Stimulated activated CD8-positive, alpha-beta memory T cell treated with anti-CD3 and anti-CD28 coated beads, Interleukin-12 subunit alpha, Interleukin-12 subunit beta, amount 100 ng/mL, for 4 hours (primary cell): ENCODE measurements at places on chromosomes 4 and X.

DNA sequence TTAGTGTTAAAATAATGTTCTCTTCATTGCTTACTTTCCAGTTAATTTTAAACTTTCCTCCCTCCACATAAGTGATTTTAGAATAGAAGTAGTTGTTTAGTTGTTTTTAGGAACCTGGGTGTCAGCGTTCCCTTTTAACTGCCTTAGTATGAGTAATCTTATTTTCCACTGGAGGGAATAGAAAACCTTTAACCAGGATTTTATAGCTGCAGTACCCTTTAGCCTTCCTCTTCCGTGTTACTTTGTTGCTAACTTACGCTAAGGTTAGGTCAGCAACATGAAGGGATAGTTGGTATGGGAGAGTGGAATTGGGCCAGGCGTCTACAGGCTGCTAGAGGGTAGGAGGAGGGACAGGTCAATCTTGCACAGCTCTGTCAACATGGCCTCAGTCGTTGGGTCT, 31.5 kb downstream of the SMS start:
- DNase-seq, result no peak

- DNase-seq, result no peak
Observed at GRCh38 chr4:168522829-168523489, 26.1 kb downstream of the PALLD start.

DNA sequence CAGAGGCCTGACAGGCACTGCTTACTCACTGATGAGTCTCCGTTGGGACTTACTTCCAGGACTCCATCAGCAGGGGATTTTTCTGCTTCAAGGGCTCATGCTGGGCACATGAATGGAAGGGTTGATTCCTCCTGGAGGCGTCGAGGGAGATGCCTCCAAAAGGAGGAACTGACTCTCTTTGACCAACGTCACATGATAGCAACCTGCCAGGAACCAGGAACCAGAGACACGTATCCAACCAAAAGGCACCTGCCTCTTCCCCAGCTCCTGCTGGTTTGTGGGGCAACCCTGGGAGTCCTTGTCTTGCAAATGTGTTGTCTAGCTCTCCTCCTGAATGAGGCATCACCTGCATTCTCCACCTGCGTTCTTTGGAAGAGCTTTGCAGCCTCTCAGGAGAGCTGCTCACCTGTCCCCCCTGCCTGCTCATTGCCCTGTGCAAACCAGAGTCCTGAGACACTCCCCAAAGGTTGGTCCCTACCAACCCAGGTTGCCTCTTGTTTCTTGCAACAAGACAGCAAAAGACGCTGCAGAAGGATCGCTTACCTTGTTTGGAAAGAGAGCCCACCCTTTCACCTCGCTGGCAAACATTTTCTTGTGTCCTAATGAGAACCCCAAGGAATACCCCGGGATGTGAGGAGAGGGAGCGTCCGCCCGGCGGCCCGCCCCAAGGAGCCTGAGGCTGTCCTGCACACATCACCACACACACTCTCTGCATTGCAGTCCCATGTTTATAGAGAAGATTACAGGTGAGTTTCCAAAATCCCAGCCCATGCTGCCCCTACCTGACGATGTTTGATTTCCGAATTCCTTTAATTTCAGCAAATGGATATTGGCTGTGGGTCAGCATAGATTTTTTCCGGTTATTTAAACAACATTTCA, 30.5 kb upstream of the SHOX start:
- no peak for DNase-seq

DNA sequence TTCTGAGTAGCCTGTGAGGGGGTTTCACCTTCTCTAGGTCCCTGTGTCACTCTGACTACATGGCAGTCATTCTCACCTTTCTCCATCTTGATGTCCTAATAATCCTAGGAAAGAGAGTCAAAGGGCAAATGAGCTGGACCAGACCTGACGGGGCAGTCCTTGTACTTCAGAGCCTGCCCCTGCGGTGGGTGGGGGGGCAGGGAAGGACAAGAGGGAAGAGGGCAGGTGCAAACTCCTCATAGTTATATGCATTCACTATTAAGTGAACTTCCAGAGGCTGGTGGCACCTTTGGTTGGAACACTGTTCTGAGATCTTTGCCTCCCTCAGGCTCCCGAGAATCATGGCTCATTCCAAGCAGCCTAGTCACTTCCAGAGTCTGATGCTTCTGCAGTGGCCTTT, at the start of gene AWAT1:
Gene AWAT1, plus strand, starts transcription at position 301 of the 400 bp plus-strand sequence. Its CDS starts 41 bp downstream, at position 342.
- DNase-seq, result no peak

DNA sequence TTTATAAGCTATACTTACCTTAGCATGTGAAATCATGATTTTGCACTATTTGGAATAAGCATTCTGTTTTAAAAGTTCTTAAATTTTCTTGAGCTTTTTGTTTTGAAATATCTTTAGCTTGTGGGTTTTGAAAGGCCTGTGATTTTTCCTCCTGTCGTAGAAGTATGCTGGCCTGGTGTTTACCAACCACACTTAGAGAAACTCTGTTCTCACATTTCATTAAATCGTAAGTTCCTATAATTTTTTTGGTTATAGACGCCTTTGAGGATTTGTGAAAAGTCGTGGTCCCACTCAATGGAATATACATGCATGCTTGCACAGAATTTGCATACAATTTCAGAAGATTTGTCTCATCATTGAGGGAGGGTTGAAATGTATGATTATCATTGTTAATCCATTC, 63.6 kb downstream of the PDLIM5 start:
- no peak for DNase-seq

- DNase-seq, result no peak
Observed at GRCh38 chr4:40246011-40246900, 49.4 kb downstream of the RHOH start.

- no peak for DNase-seq
Observed at GRCh38 chr4:27484216-27484615, 623.6 kb downstream of the STIM2 start.

DNA sequence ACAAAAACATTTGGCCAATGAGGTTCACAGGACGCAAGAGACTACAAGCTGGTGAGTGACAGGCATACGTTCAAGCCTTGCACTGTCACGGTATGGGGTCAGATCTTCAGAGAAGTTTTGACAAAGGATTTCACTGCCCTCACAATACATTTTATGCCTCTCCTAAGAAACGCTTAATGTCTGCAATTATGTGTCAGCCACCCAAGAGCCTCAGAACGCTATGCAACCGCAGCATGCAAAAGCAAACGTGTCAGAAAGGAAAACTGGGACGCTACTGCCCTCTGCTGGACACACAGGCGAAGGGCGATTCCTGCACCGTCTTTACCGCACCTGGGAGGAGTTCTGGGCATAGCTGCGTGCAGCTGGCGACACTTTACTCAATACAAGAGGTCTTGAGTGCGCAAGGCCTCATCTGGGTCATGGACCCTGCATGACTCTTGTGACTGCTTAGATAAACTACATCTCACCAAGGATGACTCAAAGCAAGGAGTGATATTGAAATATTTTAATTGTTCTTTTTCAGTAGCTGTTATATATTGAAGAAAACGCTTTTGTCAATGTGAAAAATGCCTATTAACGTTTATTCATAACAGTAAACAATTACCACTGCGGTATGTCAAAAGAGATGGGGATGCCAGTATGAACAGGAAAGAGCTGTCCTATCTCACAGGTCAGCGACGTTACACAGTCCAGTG, 147.6 kb upstream of the FRG1 start:
- DNase-seq, result peak; percentile 1

DNA sequence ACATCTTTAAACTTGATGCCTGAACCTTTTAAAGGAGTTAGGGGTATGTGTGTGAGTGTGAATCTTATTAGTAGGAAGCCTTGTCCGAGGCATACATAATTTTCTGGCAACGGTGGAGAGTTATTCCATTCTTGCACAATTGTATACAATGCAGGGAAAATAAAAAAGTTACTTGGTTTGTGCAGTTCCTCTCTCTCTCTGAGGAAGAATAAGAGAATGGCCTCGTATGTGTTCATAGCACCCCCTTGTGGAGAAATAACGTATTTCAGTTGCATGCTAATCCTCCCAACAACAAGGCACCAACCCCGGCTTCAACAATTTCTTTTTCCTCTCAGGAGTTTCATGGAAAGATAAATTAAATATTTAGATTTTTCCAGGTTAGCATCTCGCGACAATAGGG, 33.7 kb upstream of the FGF13 start:
- no peak for DNase-seq

DNA sequence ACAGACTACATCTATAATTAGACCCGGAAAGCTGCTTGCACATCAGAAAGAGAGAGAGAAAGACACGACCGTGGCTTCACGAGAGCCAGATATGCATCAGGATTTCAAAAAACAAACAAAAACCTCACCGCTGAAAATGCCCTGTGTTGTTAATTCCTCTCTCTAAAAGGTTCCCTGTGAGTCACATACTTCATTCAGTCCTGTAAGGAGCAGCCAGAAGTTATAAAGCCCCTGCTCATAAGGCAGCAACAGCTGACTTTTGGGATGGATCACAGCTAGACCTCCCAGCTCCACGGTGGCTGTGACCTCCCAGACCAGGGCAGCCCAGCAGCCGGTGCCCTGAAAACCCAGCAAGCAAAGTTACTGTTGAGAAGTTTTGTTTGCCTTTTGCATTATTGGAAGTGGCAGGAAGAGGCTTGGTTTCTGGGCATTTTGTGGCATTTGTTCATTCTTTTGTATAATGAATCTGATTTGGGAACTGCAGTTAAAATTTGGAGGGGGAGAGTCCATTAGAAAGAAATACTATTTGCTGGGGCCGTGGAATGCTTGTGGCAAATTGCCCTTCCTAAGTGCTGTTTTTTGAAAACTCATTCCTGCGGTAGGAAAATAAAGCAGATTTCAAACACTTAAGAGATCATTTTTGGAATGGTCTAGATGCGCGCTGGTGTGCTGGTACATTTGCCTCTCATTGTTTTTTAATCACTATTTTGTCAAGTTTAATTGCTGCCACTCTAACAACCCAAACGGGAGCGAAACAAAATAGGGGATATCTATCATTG, 520.4 kb downstream of the BCOR start:
- no peak for DNase-seq

- DNase-seq, result no peak
Observed at GRCh38 chr4:3777669-3778068, 11.5 kb downstream of the ADRA2C start.

- no peak for DNase-seq
Observed at GRCh38 chr4:158581161-158581560, 59.5 kb downstream of the RXFP1 start.

GRCh38 chr4:96146686-96147085, 306.8 kb downstream of the PDHA2 start:
- no peak for DNase-seq

DNA sequence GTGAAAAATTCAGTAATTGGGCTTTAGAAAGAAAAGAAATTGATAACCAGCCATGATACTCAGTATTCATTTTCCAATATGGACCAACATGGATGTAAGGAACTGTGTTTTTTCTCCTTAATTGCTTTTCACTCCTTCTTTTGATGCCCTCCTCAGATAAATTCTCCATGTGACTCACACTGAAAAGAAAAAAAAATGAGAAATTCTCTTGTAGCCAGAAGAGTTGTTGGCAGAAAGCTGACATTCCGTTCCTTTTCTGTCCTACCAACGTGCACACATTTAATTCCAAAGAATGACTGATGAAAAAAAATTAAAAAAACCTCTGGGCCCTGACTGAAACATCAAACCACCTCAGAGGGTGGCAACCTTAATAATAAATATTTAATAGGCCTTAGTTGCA, 153.1 kb downstream of the AMELX start:
- DNase-seq, result no peak

- no peak for DNase-seq
Observed at GRCh38 chrX:107384397-107385105, 64.9 kb upstream of the FRMPD3 start.

DNA sequence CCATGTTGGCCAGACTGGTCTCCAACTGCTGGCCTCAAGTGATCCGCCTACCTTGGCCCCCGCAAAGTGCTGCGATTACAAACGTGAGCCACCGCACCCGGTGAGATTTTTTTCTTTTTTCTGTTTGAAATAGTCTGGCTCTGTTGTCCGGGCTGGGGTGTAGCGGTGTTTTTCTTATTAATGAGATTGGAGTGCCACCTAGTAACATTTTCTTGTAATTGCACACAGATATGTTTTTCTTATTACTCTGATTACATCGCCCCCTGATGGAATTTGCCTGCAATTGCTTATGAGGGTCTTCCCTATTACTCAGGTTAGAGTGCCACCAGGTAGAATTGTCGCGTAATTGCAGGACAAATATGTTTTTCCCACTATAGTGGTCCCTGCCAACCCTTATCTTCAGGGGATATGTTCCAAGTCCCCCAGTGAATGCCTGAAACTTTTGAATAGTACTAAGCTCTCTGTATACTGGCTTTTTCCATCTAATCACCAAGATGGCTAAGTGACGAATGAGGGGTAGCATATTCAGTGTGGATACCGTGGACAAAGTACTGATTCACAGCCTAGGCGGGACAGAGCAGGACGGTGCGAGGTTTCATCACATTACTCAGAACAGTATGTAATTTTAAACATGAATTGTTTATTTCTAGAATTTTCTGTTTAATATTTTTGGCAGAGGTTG, 8.6 kb upstream of the PDHA1 start:
- DNase-seq, result no peak

DNA sequence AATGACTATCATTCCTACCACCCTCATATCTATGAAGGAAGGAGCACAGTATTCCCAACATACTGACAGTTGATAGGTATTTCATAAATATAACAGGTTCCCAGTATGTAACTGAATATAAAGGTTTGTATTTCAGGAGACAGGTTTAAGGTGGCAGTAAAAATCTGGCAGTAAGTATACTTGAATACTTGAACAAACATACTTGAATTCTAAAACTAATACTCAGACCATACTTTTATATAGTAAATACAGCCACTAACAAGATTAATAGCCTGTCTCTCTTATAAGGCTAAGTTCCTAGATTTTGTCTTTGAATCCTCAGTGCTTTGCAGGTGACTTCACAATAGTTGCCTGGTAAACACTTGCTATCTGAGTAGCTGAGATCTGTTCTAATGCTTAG, 37.8 kb downstream of the GABRA4 start:
- DNase-seq, result no peak

- DNase-seq, result no peak
Observed at GRCh38 chr4:171067422-171067821, 745.8 kb upstream of the GALNTL6 start.

- DNase-seq, result no peak
Observed at GRCh38 chr4:113534711-113535110, 226.8 kb downstream of the CAMK2D start.

- DNase-seq, result no peak
Observed at GRCh38 chr4:60344908-60345307, 855.2 kb upstream of the ADGRL3 start.

- no peak for DNase-seq
Observed at GRCh38 chrX:32048285-32048684, 976.4 kb upstream of the FTHL17 start.

DNA sequence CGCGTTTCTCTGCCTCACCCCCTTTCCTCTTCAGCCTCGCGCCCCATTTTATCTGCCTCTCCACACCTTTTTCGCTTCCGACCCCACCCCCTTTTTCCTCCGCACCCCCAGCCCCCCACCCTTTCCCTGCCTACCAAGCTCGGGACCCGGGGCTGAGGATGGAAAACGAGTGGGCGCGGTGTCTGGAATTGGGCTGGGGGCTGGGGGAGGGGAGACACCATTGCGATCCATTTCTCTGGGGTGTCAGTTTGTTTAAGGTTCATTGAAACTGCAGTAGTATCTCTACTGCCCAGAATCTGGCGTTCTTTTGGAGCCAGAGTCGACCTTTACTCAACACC, 707 bp downstream of the SLC9A6 start:
- no peak for DNase-seq

GRCh38 chr4:2248044-2248780, 6.3 kb upstream of the HAUS3 start:
- peak; percentile 0 for DNase-seq
